ENCODE measurements at places on chromosomes 3 and 15. TPM values are rescaled to one million over a fixed set of nuclear protein-coding genes. Genes with fewer than 3 reads are reported as not detected.

Gene HCN4
- polyA plus RNA-seq: 1.1 TPM

Gene CPA3
- 0.21 TPM for polyA plus RNA-seq

Gene TF
- 4.3 TPM for polyA plus RNA-seq

Gene DLL4
- polyA plus RNA-seq: 6.6 TPM

Gene TOP2B
- 332 TPM for polyA plus RNA-seq

Gene DMXL2
- polyA plus RNA-seq: 55.5 TPM

Gene TM4SF4
- 2.5 TPM for polyA plus RNA-seq

Gene EPHB1
- 6.8 TPM for polyA plus RNA-seq

Gene EPHA6
- polyA plus RNA-seq: 0.85 TPM

Gene FBXL2
- polyA plus RNA-seq: 28.3 TPM

- no peak for DNase-seq
These were observed 4.6 kb downstream of the CCDC9B start for GRCh38 chr15:40335938-40336743.

DNA sequence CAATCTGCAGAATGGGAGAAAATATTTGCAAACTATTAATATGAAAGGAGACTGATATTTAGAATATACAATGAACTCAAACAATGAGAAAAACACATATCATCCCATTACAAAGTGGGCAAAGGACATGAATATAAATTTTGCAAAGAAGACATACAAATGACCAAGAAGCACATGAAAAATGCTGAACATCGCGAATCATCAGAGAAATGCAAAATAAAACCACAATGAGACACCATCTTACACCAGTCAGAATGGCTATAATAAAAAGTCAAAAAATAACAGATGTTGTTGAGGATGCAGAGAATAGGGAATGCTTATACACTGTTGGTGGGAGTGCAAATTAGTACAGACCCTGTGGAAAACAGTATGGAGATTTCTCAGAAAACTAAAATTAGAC lies 83.6 kb downstream of the RAP2B start:
- DNase-seq: no peak

DNA sequence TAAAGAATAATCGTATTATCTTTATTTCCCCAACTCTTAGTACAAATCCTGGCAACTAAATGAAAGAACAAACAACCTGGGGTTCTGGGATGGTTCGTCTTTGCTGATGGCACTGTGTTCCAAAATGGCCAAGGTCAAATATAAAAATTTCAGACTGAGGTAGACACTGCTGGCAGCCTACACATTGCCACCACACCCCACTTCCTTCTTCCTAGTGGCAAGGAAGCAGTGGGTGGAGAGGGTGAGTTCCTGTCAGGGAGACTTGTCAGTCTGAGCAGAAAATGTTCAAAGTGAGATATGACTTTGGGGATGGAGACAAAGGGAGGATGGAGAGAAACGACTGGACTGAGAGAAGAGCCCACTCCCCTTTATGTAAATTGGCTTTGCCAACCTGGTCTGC lies 69.6 kb downstream of the LMCD1 start:
- no peak for DNase-seq

DNA sequence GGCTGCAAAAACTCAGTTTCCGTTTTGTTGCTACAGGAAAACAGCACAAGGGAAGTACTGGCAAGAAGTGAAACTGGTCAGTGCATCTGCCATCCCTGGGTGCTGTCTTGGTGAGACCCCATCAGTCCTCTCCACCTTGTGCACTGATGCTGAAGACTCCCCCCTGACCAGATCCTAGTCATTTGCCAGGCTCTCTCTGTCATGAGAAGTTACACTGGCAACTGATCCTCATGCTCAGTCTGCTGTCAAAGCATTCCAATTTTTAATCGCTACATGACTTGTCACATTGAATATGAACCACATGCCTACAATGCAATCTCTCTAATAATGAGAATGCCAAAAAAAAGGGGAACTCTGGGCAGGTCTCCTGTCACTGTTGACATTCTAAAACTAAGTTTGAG lies 296.5 kb downstream of the ZIC1 start:
- no peak for DNase-seq

GRCh38 chr15:34721802-34722438 lies 32.9 kb downstream of the GJD2 start:
- DNase-seq: no peak

DNA sequence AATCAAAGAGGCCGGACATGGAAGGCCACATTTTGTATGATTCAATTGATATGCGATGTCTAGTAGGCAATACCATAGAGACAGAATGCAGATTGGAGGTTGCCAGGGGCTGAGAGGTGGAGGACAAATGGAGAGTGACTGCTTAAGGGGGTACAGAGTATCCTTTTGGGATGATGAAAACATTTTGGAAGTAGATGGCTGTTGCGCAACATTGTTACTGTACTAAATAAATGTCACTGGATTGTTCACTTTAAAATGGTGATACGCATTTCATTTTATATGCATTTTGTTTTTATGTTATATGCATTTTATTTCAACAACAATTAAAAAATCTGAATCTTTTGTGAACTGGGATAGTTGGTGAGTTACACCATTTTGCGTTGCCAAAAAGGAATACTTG lies 99.7 kb upstream of the AGBL1 start:
- no peak for DNase-seq

DNA sequence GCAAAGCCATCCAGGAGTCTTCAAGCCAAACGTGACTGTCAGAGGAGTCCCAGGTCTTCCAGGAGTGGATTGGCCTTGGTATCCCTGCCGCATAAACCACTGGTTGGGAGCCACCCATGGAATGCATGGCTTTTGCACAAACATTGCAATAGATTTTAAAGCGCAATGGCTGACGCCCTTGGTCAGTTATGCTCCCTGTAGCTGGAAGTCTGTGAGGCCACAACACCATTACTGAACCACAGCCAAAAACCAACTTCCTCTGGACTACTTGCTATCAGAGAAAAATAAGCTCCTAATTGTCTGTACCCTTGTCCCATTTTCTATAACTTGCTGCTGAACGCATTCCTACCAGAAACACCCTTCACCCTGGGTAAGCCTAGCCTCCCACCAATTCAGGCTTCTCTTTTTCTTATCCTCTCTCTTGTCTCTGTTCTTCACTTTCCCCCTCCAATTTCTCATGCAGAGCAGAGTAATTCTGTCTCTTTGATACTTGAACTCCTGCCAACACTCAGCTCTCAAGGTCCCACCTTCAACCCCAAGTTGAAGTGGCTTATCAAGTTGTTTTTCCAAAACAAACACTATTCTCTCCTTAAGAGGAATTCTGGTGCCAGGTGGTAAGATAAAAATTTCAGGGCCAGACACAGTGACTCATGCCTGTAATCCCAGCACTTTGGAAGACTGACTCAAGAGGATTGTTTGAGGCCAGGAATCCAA lies 176.4 kb upstream of the UBE2E1 start:
- no peak for DNase-seq

GRCh38 chr3:48107227-48107626 lies 81.0 kb downstream of the CDC25A start:
- DNase-seq: no peak

- no peak for DNase-seq
These were observed 6.1 kb downstream of the BCL6 start for GRCh38 chr3:187739094-187739560.

GRCh38 chr3:114884213-114884923 lies 262.7 kb downstream of the ZBTB20 start:
- no peak for DNase-seq

DNA sequence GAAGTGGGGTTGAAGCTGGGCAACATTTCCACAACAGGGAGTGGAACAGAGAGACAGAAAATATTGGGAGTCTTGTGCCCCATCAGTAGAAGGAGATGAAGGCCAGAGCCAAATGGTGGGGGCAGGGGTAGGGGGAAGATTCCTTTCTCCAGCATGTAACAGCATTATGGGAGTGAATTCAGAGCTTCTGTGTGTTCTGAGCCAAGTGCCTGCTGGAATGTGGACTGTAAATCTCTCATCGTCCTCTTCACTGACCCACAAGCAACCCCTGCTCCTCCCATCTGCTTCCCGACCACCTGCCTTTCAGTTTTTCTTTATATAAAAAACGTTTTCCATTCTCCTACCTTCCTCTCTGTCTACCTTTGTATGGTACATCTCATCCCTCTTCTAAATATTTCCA lies 344.2 kb upstream of the TPRG1 start:
- no peak for DNase-seq

DNA sequence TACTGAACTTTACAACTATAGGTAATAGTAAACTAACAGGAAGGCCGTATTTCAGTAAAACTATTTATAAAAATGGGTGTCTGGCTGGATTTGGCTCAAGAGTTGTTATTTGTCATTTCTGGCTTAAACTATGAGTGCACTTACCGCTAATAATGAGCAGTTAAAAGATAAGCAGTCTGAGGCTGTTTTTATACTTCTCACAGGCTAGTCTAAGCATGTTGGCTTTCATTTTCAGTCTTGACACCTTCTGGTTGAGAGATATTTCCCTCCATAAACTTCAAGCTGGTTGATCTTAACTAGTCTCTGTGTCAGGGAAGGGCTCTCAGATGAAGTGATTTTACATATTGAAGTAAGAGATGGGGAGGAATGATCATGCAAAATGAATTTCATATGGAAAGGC lies 96.1 kb downstream of the RSRC1 start:
- DNase-seq: no peak

- no peak for DNase-seq
These were observed 10.6 kb downstream of the FSTL1 start for GRCh38 chr3:120440001-120440703.

DNA sequence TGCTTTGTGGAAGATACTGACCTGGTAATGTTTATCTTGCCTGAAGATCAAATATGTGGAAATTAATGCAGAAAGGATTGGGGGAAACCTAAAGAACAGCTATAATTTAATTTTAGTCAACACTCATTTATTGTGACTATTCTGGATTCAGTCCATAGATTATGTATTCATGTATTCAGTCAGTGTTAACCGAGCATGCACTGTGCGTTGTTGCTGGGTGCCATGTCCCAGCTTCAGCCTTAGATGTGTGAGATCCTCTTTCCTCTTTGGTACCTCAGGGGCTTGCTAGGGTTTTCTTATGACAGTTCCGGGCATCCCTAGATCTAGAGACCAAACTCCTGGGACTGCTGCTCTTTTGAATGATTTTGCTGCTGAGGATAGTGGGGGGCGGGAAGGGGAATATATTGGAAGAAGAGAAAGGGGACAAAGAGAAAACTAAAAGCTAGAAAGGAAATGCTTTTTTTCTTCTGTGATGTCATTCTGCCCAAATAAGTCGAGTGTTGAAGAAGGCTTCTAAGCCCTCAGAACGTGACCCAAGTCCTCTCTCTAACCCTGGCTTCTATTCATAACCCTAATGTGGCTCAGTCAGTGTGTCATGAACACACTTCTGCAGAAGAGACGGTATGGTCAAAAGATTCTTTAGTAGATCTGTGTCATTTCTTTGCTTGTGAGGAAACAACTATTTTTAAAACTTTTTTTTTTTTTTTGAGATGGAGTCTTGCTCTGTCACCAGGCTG lies 33.5 kb downstream of the STARD9 start:
- no peak for DNase-seq

GRCh38 chr3:125116311-125117080 lies 60.7 kb upstream of the HEG1 start:
- DNase-seq: no peak

GRCh38 chr15:32687556-32687955 lies 30.2 kb upstream of the GREM1 start:
- DNase-seq: no peak

DNA sequence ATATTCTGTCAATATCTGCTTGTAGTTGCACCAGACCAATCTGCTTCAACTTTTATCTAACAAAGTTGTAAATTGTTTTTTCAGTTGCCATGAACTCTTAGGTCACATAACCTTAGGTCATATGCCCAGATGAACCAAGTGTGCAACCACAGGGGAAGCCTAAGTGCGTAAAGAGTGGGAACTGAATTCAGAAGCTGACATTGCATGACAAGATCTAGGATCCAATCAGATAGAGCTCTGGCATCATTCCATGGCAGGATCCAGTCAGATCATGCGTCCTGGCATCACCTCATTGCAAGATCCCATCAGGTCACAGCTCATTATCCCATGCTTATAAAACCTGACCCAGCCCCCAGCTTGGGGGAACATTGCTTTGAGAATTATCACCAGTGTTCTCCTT lies 18.9 kb upstream of the IFT57 start:
- no peak for DNase-seq

DNA sequence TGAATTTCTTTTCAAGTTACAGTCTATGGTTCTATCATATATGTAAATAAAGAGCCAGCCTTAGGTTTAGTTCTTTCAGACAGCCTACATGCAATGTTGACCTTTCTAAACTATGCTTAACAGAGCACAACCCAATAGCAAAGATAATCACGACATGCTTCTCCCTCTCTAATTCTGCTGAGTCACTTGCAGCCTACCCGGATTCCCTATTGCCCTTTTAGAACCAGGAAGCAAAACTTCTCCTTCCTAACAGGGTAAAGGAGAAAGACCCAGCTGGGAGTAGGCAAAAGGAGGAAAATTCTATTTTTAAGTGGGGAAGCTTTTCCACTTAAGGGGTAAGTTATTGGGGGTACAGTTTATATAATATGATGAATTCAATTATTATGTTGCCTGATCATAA lies 79.3 kb downstream of the SLC7A14 start:
- no peak for DNase-seq

DNA sequence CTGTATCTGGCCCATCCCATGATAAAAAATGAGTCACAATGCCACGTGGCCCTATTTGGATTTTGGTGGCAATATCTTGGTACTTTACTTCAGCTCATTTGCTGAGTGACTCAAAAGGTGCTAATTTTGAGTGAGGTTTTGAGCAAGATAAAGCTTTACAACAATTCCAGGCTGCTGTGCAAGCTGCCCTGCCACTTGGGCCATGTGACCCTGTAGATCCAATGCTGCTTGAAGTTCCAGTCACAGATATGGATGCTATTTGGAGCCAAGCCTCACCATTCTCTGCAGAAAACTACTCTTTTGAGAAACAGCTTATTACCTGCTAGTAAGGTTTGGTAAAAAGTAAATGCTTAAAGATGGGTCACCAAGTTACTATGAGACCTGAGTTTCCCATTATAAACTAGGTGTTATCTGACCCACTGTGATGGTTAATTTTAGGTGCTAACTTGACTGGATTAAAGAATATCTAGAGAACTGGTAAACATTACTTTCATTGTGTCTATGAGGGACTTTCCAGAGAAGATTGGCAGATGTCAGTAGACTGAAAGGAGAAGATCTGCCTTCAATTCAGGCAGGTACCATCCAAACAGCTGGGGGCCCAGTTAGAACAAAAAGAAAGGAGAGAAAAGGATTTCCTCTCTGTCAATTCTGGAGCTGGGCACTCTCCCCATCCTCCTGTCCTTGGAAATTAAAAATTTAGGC lies 1083.9 kb downstream of the DIPK2A start:
- DNase-seq: no peak
